ENCODE measurements at places on chromosomes 11 and 22.

- no peak for DNase-seq
Measured at GRCh38 chr22:38774496-38775166, 18.8 kb upstream of the SUN2 start.

DNA sequence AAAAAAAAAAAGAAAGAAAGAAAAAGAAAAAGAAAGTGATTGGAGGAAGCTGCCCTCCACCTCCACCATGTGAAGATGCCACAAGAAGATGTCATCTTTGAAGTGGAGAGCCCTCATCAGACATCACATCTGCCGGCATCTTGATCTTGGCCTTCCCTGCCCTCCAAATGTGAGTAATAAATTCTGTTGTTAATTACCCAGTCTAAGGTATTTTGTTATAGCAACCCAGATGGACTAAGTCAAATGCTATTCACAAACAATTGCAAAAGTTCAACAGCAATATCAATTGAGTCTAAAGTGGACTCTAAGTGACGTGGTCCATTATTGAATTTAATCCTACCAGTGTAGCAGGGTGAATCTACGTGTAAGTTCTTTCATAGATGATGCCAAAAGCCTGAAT, 55.9 kb upstream of the NUP160 start:
- no peak for DNase-seq

DNA sequence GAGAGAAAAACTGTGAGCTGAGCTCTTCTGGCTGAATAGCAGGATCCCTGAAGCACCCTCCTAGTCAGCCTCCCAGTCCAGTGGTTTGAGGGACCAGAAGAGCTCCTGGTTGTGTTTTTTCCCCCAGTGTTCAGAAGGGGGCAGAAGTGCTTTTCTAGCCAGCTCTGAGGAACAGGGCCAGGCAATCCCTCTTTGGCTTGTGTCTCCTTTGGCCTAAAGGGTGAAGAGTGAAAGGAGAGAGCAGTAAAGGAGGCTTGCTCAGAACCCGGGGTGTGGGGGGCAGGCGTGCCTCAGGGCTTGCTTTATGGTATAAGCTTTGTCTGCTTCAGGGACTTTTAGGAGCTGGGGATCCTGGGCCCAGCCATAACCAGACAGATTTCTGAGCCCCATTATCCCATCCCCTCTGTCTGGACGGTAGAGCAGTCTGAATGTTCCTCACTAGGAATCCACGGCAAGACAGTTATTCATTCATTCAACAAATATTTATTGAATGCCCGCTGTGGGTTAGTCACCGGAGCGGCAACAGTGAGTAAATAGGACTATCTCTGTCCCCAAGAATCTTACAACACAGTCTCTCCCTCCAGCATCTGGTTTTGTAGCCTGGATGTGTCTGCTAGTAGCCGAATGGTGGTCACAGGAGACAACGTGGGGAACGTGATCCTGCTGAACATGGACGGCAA, 14.5 kb downstream of the ACP2 start:
- DNase-seq, result no peak

- no peak for DNase-seq
Measured at GRCh38 chr11:62391642-62392425, 27.0 kb upstream of the SCGB1A1 start.

DNA sequence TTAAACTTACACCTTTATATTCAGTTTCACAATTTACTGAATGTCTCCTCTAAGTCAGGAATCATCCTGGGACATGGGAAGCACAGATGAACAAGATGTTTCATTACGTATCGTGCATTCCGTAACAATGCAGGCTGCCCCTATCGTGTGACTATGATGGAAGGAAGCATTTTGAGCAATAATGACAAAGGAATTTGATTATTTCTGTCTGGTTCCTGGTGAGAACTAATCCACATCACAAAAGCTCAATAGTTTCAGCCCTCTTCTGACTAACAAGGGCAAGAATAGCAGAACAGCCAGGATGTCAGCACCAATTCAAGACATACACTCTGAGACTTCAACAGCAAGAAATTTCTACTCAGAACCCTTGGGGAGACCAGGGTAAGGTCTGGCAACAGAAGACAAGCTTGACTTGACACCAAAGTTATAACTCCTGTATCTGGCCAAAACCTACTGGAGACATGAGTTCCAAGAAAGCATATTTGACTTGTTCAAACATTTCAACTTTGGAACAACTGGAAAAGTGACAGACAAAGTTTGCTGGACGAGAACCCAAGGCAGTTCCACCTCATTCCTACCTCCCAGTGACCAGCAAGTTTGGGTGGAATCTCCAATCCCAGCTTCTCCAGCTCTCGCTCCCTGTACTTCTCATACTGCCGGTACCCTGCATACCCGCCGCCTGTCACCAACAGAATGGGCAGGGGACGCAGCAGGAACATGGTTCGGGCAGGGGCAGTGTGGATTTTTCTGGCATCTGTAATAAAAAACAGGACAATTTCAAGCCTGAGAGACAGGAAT, 14.3 kb downstream of the PISD start:
- DNase-seq, result no peak

DNA sequence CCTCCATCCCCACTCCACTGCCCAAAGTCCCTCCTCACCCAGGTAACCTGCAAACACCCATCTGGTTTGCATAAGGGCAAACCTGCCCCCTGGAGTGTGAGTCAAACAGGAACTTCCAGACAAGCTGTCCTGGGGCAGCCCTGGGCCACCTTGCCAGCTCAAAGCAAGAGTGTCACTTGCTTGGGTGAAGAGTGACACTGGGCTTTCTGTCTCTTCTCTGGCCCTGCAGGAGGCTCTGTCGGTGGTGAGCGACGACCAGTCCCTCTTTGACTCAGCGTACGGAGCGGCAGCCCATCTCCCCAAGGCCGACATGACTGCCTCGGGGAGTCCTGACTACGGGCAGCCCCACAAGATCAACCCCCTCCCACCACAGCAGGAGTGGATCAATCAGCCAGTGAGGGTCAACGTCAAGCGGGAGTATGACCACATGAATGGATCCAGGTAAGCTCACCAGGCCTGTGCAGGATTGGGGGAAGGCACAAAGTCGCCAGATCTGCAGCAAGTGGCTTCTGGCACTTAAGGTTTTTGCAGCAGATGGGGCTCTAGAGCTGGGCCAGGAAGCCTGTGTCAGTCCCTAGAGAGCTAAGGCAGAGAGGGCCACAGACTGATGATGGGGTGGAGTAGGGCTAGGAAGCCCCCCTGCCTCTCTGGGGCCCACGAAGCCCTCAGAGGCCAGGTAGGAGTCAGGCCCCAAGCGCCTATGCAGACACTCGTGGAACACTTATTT, 64.2 kb downstream of the FLI1 start:
- DNase-seq, result peak; percentile 26

DNA sequence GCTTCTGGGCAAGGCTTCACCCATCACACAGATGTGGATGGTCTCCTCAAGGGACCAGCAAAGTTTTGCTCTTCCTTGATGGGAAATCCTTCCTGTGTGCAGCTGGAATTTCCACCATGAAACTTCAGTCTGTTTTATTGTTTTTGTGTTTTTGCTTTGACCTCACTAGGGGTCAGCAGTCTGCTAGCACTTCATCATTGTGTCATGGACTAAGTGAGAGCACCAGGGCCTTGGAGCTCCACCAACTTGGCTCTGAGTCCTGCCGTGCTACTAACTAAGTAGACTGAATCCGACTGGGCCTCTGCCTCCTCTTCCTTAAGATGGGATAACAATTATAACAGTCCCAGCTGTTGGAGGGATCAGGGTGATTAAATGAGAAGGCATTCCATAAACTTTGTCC, 305.8 kb upstream of the NCAM1 start:
- no peak for DNase-seq

- peak; percentile 57 for DNase-seq
Measured at GRCh38 chr22:41382098-41382578, 396 bp downstream of the TEF start.

DNA sequence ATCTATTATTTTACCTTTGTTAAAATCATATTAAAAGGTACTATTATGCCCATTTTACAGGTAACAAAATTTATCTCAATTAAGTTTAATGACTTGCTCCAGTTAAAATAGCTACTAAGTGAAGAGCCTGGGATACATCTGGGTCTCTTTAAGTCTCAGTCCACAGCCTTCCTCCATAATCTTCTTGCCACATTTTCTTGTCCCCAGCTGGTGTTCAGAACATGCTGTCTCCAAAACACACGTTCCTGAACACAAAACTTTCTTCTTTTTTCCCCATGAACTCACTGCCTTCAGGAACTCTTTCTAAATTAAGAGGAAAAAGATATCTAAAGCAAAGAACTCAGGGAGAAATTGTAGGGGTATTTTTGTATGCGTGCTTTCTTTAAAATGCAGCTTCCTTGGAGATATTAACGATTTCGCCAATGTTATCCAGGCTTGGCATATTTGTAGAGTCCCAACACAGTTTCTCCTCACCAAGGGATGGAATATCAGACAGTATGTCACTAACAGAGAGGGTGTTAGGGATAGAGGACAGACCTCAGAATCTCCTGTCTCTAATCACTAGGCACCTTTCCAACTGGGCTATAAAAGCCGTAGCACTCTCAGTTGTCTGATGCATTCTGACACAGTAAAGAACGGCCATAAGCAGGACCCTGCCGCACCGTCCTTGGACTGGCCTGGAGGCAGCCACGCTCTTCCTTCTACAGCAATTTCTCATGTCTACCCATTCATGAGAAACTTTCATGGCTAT, 232.8 kb upstream of the BLID start:
- no peak for DNase-seq

DNA sequence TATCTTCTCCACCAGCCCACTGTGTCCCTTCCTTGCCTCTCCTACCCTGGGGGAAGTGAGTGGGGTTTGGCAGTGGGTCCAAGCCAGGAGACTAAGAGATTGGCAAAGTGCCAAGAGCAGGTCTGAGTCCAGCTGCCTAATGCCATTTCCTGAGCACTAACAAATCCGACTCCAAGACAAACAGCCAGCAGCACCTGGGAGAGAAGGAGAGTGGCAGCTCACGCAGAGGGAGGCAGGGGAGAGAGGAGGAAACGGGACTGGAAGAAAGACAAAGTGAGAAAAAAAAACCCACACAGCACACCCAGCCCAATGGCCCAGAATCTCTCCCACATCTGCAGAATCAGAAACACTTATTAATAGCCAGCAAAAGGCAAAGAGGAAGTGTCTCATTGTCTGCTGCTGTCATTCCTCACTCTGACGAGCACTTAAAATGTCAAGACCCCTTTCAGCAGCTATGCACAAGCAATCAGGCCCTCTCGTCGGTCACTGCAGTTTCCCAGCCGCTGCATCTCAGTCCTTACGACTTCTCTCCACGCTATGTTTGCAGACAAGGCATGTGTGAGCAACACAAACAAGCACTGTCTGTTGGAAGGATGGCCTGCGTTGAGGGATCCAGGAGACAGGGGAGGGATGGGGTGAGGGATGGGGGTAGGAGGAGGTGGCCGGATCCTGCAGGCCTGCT, 558.4 kb upstream of the CADM1 start:
- DNase-seq, result no peak

DNA sequence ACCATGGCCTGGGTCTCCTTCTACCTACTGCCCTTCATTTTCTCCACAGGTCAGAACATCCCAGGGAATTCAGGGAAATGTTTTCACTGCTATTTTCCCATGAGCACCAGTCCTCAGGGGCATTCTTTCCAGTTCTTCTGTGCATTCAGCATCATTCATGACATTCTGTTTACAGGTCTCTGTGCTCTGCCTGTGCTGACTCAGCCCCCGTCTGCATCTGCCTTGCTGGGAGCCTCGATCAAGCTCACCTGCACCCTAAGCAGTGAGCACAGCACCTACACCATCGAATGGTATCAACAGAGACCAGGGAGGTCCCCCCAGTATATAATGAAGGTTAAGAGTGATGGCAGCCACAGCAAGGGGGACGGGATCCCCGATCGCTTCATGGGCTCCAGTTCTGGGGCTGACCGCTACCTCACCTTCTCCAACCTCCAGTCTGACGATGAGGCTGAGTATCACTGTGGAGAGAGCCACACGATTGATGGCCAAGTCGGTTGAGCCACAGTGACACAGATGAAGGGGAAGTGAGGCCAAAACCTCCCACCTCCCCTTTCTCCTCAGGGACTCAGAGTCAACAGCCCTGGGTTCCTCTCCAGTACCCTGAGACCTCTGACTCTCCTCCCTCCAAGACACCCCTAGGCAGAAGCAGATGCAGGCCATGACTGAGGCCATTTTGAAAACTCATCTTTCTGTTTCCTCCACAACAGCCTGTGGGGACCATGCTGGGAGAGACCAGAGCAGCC, 15.9 kb upstream of the IGLL5 start:
- no peak for DNase-seq

- DNase-seq, result no peak
Measured at GRCh38 chr22:39349506-39349966, 255 bp upstream of the SYNGR1 start.

DNA sequence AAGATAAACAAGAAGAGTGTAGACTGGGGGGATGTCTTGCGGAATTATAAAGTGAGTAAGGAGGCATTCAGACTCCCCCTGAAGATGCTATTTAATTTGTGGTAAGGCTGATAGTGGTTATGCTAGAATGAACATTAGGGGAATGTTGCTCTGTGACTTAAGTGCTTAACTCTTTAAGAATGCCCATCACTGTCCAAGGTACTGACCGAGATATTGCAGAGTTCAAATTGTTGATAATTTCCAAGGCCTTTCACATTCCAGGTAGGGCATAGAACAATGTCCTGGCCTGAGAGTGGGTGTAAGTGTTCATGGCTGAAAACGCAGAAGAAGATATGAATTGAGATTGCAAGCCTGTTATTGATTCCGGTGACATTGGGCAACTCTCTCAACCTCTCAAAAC, 90.3 kb upstream of the SEZ6L start:
- DNase-seq, result no peak

- no peak for DNase-seq
Measured at GRCh38 chr11:70334351-70334995, 63.9 kb upstream of the CTTN start.

- DNase-seq, result no peak
Measured at GRCh38 chr11:126497581-126498122, 142.2 kb downstream of the ST3GAL4 start.

- no peak for DNase-seq
Measured at GRCh38 chr11:64134963-64135362, 30.9 kb downstream of the MACROD1 start.

- DNase-seq, result no peak
Measured at GRCh38 chr11:93253111-93253510, 55.3 kb upstream of the SLC36A4 start.

DNA sequence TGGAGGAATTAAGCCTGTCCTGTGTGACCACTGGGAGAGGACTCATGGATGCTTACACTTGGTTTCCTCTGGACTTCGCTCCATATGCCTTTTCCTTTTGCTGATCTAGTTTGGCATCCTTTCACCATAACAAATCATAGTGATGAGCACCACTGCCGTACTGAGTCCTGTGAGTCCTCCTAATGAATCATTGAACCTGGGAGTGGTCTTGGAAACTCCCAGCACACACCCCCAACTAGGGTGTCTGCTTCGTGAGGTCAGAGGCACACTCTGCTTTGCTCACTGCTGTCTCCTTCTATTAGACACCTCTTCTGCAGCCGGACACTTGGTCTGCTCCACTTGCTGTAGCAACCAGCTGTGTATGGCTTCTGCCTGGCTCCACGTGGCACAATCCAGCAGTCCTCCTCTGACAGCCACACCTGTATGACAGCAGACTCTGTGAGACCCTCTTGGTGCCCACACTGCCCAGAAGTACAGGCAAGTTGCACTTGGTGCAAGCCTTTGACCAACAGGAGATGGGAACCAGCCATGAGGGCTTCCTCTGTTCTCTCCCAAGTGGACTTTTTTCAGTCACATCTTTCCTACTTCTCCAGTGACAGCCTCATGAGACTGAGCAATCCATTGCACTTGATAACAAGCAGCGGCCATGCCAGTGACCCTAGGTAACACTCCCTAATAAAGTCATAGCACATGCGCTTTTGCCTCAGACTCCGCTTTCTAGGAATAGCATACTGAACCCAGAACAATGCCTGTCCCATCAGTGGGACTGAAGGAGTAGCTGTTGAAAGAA, 65.0 kb upstream of the HMGXB4 start:
- DNase-seq, result no peak

Measured in stimulated activated naive CD4-positive, alpha-beta T cell treated with Interleukin-2 at 50 U/mL for 16 hours (primary cell).